Muscle of arm (tissue), 14 donors: ENCODE measurements at places on chromosomes 1 and 21. TPM values are rescaled to one million over a fixed set of nuclear protein-coding genes. Genes with fewer than 3 reads are reported as not detected.

PDE9A gene
- 6.7 TPM for polyA plus RNA-seq

ZYG11A gene
- polyA plus RNA-seq: not detected

HAO2 gene
- not detected for polyA plus RNA-seq

CHI3L1 gene
- polyA plus RNA-seq: 0.68 TPM

LRRC39 gene
- 293 TPM for polyA plus RNA-seq

SH3D21 gene
- polyA plus RNA-seq: 16.8 TPM

NCAM2 gene
- not detected for polyA plus RNA-seq

CD52 gene
- polyA plus RNA-seq: 1.7 TPM

STPG1 gene
- 2.2 TPM for polyA plus RNA-seq

IL23R gene
- polyA plus RNA-seq: not detected

TUFT1 gene
- polyA plus RNA-seq: 8.5 TPM

CHAF1B gene
- polyA plus RNA-seq: not detected

DNA sequence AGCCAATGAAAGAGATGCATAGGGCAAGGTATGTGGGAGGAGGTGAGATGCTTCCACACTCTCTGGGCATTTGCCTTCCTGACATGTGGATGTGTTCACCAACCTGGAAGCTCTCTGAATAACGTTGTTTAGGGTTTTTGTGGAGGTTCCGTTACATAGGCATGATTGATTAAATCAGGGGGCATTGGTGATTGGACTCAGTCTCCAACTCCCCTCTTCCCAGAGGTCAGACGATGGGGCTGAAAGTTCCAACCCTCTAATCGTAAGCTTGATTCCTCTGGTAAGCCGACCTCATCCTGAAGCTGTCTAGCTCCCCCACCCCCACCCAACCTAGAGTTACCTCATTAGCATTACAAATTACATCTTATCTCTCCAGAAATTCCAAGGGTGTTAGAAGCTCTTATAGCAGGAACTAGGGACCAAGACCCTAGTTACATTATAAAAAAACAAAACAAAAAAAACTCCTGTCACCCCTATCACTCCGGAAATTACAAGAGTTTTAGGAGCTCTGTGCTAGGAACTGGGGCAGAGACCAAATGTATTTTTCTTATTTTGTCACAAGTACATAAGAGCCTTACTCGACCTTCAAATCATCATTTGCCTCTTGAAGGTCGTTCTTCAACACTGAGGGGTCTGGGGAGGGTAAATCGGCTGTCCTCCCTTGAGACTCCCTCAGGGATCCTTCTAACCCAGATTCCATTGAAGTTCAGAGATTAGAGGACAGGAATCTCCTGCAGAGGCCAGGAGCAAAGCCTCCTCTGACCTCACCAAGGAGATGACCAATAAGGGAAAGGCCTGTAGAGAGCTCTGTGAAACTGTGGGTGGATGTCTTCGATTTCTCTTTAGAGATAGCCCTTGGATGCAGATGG, 58.2 kb downstream of the DNTTIP2 start:
- no peak for DNase-seq

- DNase-seq: no peak
Observed at GRCh38 chr21:24375201-24375600, 1232.1 kb downstream of the MRPL39 start.

DNA sequence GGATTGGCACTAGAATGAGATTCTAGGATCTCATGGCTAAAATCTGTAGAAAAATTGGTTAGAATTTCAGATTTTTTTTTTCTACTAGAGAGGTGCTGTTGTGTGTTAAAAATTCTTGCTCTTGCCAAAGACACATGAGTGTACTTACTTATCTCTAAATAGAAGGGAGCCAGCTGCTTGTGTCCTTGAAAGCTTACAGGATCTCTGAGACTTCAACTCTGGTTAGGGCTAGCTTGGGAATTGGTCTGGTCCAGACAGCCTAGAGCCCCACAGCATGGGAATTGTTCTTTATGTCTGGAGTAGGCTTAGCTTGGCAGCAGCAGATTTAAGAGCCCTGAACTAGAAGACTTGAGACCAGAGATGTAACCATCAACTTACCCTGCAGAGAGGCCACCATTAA, 37.3 kb downstream of the MACO1 start:
- no peak for DNase-seq

- DNase-seq: no peak
Observed at GRCh38 chr1:158059984-158060383, 66.5 kb downstream of the KIRREL1 start.

GRCh38 chr1:163036671-163037070, 32.5 kb upstream of the RGS4 start:
- DNase-seq: no peak

DNA sequence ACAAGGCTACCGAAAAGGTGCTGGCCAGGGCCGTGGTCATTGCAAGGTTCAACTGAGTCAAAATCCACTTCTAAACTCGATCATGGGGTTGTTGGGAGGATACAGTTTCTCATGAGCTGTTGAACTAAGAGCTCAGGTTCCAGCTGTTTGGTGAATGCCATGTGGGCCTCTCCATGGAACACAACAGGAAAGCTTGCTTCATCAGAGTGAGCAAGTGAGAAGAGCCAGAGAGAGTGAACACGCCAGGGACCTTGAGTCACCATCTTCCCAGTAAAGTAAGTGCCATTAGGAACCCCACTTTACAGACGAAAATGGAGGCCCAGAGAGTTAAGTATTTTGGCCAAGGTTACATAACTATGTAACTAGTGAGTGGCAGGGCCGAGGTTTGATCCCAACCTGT, 475.1 kb upstream of the VAMP3 start:
- DNase-seq: no peak

- DNase-seq: peak; percentile 87
Observed at GRCh38 chr1:118185084-118185832, at the start of gene SPAG17. Gene SPAG17 (minus strand): TSS chr1:118185228. CDS start chr1:118185157, 71 bp downstream.

- no peak for DNase-seq
Observed at GRCh38 chr1:236654957-236655356, 31.3 kb upstream of the ACTN2 start.

- no peak for DNase-seq
Observed at GRCh38 chr1:240820816-240821215, 208.9 kb upstream of the GREM2 start.
